ENCODE measurements at places on chromosomes 12 and 14.

- H3K4me1 ChIP-seq: peaks cover 39% of the 10 kb centered on the region
- peak overlapping the region; percentile 7 for H3K4me3 ChIP-seq
- H3K27me3 ChIP-seq: peaks cover 21% of the 10 kb centered on the region
Observed at GRCh38 chr14:103882503-103883262, 35.3 kb upstream of the PPP1R13B start.

DNA sequence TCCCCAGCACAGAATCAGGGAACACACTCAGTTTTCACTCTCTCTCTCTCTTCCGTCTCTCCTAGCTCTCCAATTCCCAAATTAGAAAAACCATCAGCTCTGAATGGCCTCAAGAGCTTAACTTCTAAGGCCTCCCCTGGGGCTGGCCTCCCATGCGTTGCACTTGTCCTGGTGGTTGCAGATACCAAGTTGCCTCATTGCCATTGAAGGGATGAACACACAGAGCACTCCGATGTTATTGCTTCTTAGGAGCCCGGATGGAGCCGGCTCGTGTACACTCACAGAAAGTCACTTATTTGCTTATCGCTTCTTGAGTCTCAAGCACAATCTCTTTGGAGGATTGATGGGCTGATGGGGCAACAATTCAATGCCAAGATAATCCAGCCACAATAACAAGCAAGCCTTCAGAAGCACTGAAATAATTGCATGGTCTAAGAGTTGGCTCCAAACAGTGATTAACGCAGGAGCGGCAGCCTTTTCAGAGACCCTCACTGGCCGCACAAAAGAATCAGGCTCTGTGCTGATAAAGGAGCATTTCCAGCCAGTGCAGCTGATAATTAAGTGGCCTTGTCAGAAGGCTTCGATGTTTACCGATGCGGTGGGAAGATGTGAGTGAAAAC lies 175.8 kb upstream of the TMEM132C start:
- peak; percentile 50 for DNase-seq
- no peaks in the 10 kb centered on the region for H3K36me3 ChIP-seq
- no peaks in the 10 kb centered on the region for H3K27me3 ChIP-seq
- no peak overlapping the region for H3K27ac ChIP-seq
- no peak overlapping the region for H3K4me3 ChIP-seq

DNA sequence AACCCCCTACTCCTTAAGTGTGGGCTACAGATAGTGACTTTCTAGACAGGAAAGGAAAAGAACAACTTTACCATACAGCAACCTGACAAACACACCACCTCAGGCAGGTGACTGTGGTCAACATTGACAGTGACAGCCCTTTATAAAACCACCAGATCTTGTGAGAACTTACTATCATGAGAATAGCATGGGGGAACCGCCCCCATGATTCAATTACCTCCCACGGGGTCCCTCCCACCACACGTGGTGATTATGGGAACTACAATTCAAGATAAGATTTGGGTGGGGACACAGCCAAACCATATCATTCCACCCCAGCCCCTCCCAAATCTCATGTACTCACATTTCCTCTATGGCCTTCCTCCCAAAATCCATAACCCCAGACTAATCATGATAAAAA lies 16.3 kb downstream of the OR10P1 start:
- H3K36me3 ChIP-seq: no peaks in the 10 kb centered on the region
- H3K4me1 ChIP-seq: peaks cover 1% of the 10 kb centered on the region
- peaks cover 5% of the 10 kb centered on the region for H3K27me3 ChIP-seq
- H3K27ac ChIP-seq: no peak overlapping the region
- H3K4me3 ChIP-seq: no peak overlapping the region
- no peak for DNase-seq

DNA sequence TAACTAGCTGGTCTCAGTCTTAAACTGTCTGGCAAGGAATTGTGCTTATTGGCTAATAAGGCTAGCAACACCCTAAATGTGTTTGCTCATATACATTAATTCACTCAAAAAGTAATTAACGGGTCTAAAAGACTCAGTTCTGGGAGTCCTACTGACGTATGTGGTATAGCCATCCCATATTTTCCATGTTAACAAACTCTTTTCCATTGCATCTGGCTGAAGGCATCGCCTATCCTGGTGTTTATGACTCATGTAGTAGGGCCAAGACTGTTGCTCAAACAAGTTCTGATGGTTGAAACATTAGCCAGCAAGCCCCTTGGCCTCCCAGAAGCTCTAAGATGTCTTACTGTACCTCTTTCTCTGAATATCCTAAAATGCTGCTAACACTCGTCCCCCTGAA lies 98.5 kb downstream of the PHLDA1 start:
- peak; percentile 97 for DNase-seq
- peak overlapping the region; percentile 69 for H3K27ac ChIP-seq
- H3K36me3 ChIP-seq: no peaks in the 10 kb centered on the region
- H3K4me3 ChIP-seq: no peak overlapping the region
- H3K4me1 ChIP-seq: peaks cover 3% of the 10 kb centered on the region
- H3K27me3 ChIP-seq: no peaks in the 10 kb centered on the region

DNA sequence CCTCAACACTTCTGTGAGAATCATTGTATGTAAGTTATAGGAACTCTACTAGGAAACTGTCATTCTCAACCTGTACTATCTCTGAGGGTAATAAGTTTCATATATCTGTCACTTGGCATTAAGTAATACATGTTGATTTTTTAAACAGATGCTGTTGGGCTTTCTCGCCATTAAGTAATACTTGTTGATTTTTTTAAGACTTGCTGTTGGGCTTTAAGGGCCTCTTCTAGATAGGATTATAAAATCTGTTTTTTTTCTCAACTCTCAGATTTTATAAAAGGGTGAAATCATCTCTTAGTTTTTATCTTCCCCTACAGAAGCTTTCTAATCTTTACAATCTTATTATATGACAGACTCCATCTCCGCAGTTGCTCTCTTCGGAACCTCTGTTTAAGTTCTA lies 5.6 kb downstream of the WASHC4 start:
- peaks cover 70% of the 10 kb centered on the region for H3K36me3 ChIP-seq
- H3K4me1 ChIP-seq: peaks cover 2% of the 10 kb centered on the region
- H3K27ac ChIP-seq: no peak overlapping the region

GRCh38 chr14:100786131-100786530 lies 39.8 kb upstream of the MEG3 start:
- H3K36me3 ChIP-seq: no peaks in the 10 kb centered on the region
- no peaks in the 10 kb centered on the region for H3K4me1 ChIP-seq
- no peak overlapping the region for H3K4me3 ChIP-seq
- no peak overlapping the region for H3K27ac ChIP-seq
- H3K27me3 ChIP-seq: peaks cover 54% of the 10 kb centered on the region

- H3K36me3 ChIP-seq: no peaks in the 10 kb centered on the region
- H3K27ac ChIP-seq: no peak overlapping the region
- H3K4me1 ChIP-seq: peaks cover 5% of the 10 kb centered on the region
- H3K4me3 ChIP-seq: no peak overlapping the region
- DNase-seq: peak; percentile 78
Observed at GRCh38 chr12:101939856-101940265, 62.5 kb downstream of the DRAM1 start.

GRCh38 chr12:39103552-39104165 lies 198.3 kb upstream of the CPNE8 start:
- H3K4me3 ChIP-seq: no peak overlapping the region
- no peaks in the 10 kb centered on the region for H3K36me3 ChIP-seq
- H3K27ac ChIP-seq: no peak overlapping the region
- no peaks in the 10 kb centered on the region for H3K4me1 ChIP-seq
- peak; percentile 71 for DNase-seq

DNA sequence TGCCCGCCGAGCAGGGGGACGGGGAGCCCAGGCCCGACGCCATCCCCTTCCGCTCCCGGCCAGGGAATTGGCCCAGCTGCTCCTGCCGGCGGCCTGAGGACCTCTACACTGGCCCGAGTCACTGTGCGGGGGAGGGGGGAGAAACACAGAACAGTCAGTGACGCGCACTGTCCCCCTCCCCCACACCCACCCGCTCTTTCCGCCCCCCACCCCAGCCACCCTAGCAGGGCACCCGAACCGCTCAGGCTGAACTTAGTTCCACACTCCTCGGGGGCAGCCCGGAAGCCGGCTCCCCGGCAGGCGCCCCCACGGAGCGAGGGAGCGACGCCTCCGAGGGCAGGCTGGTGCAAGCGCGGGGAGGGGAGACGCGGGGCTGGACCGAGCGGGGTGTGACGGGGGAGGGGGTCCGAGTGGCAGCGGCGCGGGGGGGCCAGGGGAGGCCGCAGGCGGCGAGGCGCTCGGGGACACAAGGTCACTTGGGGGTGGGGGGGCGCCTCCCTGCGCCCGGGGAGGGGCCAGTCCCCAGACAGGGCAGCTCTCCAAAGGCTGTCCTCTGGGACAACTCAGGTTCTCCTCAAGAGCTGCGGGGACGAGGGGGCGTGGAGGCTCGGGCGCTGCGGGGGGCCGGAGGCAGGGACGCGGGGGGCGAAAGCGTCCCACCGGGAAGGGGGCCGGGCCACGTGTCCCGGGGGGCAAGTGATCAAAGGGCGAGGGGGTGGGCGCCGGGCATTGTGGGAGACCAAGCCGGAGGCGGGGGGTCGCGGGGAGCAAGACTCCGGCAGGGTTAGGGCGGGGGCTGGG lies 648 bp downstream of the CHD4 start:
- peak overlapping the region; percentile 17 for H3K27ac ChIP-seq
- H3K36me3 ChIP-seq: peaks cover 20% of the 10 kb centered on the region
- DNase-seq: peak; percentile 62
- H3K27me3 ChIP-seq: no peaks in the 10 kb centered on the region
- peaks cover 17% of the 10 kb centered on the region for H3K4me1 ChIP-seq
- H3K4me3 ChIP-seq: peak overlapping the region; percentile 95

DNA sequence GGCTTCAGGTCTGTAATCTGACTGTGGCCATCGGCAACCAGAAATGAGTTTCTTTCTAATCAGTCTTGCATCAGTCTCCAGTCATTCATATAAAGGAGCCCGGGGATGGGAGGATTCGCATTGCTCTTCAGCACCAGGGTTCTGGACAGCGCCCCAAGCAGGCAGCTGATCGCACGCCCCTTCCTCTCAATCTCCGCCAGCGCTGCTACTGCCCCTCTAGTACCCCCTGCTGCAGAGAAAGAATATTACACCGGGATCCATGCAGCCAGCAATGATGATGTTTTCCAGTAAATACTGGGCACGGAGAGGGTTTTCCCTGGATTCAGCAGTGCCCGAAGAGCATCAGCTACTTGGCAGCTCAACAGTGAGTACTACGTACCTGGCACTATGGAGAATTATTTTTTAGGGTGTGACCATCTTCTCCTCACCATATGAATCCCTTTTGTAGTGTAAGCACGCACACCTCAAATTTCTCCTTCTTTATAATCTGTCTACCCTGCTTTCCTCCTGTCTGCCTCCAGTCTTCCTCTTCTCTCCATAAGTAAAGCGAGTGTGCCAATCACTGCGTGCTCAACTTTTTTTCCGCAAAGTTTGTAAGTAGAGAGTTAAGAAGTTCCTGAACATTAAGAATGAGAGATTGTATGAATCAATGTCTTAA lies at the start of gene TPH2:
Gene TPH2 (plus strand): TSS at position 118 of the 658 bp plus-strand sequence. CDS start 142 bp downstream, at position 260.
- peaks cover 15% of the 10 kb centered on the region for H3K27me3 ChIP-seq
- no peak within 1 kb of the TSS for H3K27ac ChIP-seq
- H3K36me3 ChIP-seq: no peaks in the 10 kb centered on the region
- peak; percentile 75 for DNase-seq

DNA sequence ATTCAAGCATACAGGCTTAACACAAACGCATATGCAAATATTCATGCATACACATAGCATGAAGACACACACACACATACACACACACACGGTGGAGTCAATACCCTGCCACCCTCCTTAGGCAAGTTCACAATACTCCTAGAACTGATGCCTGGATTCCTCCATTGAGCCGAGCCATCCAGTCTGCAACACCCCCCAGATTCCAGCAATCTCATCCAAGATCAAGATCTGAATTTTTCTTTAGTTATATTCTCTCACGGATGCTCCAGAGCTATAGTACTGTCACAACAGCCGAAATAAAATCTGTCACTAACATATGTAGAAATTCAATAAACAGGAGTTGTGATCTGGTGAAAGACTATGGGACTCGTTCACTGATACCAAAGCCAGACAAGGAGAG lies 110.8 kb downstream of the NUAK1 start:
- peaks cover 10% of the 10 kb centered on the region for H3K4me1 ChIP-seq
- no peaks in the 10 kb centered on the region for H3K27me3 ChIP-seq
- H3K36me3 ChIP-seq: no peaks in the 10 kb centered on the region
- H3K4me3 ChIP-seq: no peak overlapping the region

DNA sequence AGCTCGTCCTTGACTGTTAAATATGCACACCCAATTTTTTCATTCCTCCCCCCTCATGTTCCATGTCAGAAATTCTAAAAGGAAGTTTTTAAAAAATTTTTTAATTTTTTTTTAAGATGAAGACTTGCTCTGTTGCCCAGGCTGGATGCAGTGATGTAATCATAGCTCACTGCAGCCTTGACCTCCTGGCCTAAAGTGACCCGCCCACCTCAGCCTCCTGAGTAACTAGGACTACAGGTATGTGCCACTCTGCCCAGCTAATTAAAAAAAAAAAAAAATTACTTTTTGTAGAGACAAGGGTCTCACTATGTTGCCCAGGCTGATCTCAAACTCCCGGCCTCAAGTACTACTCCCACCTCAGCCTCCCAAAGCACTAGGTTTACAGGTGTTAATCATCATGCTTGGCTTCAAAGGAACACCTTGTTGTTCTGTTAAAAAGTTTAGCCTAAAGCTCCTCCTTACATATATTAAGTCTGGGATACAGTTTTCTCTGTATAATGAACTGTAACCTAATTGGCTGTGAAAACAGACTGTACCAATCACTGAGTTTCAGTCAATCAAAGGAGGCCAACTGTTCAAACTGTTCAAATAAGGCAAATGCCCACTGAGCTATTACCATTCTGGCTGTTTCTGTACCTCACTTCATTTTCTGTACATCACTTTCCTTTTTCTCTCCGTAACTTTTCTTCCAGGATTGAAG lies 17.8 kb downstream of the SDR9C7 start:
- no peak overlapping the region for H3K27ac ChIP-seq
- no peak overlapping the region for H3K4me3 ChIP-seq
- H3K27me3 ChIP-seq: peaks cover 14% of the 10 kb centered on the region
- H3K4me1 ChIP-seq: no peaks in the 10 kb centered on the region

DNA sequence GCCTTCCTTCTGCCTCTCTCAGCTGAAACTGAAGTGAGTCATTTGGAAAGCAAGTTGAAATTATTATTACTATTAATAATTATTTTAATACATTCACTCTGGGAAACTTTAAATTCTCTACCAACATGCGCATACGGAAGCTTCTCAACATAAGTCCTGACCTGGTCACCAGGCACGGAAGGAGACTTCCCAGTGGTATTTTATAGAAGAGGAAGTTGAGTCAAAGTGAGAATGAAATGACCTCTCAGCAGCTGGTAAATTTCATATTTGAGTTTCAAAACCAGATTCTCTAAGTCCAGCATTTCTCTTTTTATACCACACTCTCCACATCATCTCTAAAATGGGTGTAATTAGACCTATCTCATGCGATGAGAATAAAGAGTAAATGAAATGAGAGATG lies 747.4 kb downstream of the VRK1 start:
- no peaks in the 10 kb centered on the region for H3K36me3 ChIP-seq
- no peak for DNase-seq
- H3K4me3 ChIP-seq: no peak overlapping the region
- H3K27me3 ChIP-seq: no peaks in the 10 kb centered on the region
- no peak overlapping the region for H3K27ac ChIP-seq

DNA sequence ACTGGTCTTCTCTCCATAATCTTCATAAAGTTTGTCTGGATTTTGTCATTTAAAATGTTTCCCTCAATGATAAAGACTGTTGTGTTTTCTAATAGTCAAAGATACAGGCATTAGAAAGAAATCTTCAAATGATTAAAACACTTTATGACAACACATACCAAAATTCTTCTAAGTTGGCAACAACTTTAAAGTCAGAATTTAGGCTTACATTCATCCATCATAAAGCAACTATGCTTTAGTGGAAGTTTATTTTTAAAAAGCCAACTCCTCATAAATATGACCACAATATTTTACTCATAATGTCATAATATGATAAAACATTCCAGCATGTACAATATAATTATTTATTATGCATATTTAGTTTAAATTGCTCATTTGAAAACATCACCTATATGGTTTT lies 17.2 kb upstream of the CCER1 start:
- no peak overlapping the region for H3K4me3 ChIP-seq
- DNase-seq: no peak
- H3K4me1 ChIP-seq: no peaks in the 10 kb centered on the region
- no peak overlapping the region for H3K27ac ChIP-seq
- H3K27me3 ChIP-seq: no peaks in the 10 kb centered on the region

All from mesenchymal stem cell (in vitro differentiated cells and primary cell).